CD4-positive, alpha-beta T cell treated with Interleukin-2 at 100 ng/mL for 4 hours (primary cell): ENCODE measurements at places on chromosomes 11 and 22.

DNA sequence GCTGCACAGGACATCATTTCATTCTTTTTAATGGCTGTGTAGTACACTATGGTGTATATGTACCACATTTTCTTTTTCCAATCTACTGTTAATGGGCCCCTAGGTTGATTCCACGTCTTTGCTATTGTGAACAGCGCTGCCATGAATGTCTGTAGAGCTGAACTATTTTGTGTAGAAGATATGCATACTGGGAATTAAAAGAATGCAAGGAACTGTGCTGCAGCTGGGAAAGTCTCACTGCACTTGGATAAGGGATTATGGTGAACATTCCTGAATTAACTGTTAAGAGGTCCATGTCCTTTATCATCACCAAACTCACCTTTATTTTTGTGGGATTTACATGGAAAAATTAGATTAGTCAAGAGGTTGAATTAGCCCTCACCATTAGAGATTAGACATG is 224.7 kb downstream of the SNX19 start:
- DNase-seq, result no peak

DNA sequence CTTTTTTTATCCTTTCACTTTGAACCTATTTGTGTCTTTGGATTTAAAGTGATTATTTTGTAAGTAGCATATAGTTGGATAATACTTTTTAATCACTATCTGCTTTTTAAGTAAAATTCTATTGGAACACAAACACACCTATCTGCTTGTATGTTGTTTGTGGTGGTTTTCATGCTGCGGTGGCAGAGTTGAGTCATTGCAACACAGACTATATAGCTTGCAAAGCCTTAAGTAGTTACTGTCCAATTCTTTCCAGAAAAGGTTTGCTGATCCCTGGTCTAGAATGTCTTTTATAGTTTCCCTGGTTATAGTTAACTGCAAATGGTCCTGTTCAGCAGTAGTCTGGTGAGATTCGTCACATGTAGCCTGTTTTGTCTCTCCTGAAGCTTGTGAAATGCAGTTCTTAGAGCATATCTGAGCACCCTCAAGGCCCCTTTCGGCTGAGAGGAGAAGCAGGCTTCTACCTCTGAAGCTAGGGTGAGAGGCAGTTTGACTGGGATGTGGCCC is 21.5 kb downstream of the SHANK3 start:
- no peak for DNase-seq

GRCh38 chr22:28222976-28223745 is 304.1 kb upstream of the PITPNB start:
- DNase-seq, result no peak

DNA sequence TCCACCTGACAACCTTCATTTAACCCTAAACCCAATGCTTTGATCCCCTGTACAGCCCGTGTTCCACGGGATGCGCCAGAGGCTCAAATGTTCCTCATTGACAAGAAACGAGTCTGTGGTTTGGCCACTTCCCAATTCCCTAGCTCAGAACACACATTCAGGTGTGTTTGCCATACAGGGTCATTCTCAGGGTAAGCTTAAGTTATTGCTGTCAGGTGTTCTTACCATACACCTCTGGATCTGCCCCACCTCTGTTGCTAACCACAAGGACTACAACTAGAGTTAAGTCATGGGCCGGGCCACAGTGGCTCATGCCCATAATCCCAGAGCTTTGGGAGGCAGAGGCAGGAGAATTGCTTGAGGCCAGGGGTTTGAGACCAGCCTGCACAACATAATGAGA is 45.6 kb upstream of the POLD3 start:
- DNase-seq, result no peak
